ENCODE measurements at places on chromosomes 7 and 10. TPM values are rescaled to one million over a fixed set of nuclear protein-coding genes. Genes with fewer than 3 reads are reported as not detected.

ANKRD2 gene
- not detected for total RNA-seq

RBM28 gene
- 20.3 TPM for total RNA-seq

SH2D4B gene
- total RNA-seq = not detected

DNA sequence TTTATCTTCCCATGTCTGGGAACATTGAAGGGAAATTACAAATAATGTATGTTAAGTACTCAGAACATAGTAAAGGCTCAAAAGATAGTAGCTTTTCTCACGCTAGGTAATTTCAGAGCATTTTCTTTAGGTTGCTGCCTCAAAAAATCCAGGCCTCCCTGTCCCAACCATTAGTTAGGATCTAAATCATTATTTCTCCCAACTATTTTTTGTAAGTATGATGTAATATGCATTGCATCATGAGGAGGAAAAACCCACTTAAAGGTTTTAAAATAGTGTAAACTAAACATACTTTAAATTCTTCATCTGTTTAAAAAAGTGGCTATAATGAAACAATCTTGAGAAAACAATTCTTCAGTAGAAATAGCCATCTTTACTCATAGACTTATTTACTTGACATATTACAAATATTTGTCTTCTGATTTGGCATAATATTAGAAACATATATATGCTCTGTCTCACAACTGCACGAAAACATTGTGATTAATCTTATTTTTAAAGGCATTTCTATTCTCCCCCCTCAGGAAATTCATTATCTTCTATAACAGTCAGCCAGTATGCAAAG is 329.3 kb downstream of the ELMO1 start:
- DNase-seq = no peak

DNA sequence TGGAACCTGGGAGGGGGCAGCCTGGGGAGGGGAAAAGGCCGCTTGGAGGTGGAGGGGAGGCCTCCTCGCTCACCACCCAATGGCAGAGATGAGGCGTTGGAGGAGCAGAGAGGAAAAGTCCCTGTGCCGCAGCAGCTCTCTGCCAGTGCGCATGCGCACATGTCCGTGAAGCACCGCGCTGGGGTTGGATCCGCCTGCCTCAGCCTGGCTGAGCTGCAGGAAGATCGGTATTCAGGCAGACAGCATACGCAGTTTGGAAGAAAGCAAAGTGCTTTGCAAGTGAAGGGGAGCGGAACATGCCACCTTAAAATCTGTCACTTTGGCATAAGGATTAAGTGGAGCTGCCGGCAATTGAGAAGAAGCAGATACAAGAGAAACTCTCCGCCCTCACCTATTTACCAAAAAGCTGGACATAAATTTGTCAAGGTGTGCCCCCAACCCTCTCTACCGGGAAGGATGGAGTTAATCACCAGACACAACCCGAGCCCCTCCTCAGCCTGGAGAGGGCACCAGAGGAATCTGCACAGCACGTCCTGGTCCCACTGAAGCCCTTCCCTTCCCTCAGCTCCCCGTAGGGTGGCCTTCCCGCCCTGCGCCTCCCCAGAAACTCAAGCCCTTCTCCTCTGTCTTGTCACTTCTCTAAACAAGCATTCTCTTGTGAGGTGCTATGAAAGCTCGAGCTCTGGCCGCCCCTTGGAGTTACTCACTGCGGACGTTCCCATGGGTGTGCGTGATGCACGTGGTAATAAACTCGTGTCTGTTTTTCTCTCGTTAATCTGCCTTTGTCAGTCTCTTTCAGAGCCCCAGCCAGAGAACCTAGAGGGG is 32.2 kb upstream of the TMEM72 start:
- peak; percentile 91 for DNase-seq

DNA sequence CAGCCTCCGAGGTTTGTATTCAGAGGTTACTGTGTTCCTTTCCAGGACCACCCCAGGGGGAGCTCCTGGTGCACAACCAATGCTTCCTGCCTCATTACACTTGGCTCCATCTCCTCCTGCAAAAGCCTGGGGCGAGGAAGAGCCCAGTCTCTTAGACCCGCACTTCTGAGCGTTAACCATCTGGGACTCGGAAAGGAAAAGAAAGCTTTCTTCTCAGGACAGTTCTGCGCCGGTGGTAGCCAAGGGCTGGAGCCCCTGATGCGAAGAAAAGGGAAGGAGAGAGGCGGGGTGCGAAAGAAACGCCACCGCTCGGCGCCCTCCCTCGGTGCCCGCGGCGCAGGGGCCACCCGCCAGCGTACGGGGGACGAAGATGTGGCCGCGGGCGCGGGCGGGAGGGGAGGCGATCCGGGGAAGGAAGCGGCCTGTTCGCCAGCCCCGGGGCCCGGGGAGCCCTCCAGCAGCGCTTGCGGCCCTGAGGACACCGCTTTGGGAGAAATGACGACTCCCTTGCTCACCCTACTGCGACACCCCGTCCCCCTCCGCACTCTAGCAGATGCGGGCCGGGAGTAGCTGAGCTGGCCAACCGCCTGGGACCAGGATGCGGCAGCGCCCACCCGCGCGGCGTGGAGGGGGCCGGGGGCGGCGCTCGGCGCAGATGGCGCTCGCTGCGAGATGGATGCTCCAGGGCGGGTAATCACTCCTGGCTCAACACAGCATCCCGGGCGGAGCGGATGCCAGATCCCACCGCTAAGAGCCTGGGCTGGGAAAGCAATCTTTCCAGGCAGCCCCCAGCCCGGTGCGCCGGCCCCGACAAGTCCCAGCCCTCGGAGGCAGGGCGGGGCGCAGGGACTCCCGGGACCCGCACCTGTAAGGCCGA is 1.3 kb downstream of the NRCAM start:
- DNase-seq = no peak

GRCh38 chr10:48437546-48437945 is 131.1 kb downstream of the MAPK8 start:
- no peak for DNase-seq

GRCh38 chr10:118243907-118244306 is 98.2 kb downstream of the FAM204A start:
- DNase-seq = no peak

- no peak for DNase-seq
Observed at GRCh38 chr10:77240041-77240652, 397.5 kb downstream of the KCNMA1 start.

DNA sequence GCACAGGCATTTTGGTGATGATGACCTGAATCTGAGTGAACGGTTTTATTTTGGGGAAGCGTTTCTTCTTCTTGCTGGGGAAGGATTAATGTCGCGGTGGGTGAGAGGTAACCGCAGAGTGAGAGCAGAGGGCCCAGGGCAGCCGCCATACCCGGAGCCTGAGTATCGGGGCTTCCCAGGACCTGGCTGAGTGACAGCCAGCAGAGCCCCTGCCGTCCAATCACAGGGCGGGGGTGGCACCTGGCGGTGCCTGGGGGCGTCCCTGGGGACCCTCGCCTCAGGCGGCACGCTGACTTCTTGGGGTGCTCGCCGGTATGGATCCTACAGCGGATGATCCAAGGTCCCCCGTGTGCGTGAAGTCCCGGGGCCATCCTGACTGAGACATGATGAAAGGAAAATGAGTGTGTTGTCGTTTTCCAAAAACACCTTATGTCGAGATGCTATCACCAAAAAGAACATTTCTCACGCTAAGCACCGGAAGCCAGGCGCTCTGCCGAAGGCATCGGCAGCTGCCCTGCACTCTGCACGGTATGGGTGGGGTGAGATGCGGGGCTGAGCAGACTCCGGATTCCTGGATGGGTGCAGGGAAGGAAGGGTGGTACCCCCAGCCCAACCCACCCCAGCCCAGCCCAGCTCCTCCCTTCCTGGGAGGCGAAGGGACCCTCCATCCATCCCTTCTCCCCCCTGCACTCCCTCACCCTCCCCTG is 227.9 kb upstream of the SHH start:
- no peak for DNase-seq

DNA sequence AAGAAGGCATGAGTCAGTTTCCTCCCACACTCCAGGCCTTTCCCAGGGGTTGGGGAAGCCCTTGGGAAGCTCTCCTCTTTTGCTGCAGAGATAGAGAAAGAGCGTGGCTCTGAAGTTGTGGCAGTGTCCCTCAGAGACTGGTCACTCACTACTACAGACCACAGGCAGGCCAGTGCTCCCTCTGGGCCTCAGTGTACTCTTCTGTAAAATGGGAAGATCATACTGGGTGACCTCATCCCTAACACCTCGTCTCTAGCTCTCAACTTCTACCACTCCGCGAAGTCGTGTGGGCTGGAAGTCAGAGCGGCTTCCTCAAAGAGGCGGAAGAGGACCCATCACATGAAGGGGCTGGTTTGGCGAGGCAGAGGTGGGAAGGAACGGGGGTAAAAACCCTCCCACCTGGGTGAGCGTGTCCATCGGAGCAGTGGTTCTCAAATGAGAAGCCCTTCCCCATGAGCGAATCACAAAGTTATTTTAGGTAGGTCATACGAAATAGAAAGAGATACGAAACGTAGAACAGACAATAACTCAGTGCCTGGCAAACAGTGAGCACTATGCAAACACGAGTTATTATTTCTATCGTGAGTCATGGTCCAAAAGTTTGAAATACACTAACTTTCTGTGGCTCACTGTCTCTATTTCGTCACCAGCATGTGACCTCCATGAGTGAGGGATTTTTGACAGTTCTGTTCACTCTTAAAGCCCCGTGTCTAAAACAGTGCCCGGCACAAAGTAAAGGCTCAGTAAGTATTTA is 32.7 kb downstream of the PRKAG2 start:
- DNase-seq = no peak

DNA sequence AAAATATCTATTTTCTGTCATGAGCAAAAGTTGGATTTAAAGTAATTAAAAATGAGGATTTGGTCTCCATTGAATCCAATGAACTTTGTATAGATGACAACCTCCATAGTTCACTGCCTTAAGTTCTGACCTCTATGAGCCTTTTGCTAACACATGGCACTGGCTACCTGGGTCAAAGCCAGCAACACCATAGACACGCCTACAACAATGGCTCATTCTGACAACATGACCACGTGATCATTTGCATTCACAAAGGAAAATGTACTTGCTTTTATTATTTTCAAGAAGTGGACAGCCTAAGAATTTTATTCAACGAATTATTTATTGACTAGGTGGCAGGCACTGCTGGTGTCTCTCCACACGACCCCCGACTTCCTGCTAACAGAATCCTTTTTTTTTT is 90.6 kb downstream of the CARD11 start:
- DNase-seq = no peak

- DNase-seq = no peak
Observed at GRCh38 chr7:154423231-154423630, 371.0 kb downstream of the DPP6 start.

DNA sequence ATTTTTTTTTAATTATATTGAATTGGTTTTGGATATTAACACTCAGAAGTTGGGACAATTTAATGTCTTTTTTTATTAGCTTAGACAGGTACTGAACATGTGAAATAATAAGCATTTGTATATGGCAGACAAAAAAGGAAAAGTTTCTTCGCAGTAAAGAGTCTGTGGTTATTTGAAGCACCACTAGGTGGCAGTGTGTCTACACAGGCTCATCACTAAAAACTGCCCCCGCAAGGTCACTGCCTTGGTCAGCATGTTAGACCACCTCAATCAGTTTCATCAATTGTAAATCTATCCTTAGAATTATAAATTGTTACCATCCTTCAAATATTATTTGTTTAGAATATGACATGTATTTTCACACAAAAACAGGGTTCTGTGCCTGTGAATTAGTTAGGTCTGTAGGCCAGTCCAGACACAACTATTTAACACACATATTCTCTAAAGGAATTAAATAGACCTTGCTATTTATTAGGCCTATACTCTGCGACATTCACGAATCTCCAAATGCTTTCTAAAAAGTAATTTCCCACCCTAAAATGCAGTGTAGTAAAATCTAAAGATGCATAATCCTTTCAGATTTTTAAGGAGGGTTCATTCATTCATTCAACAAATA is 17.0 kb downstream of the PNLIPRP3 start:
- DNase-seq = no peak

GRCh38 chr7:2201686-2202360 is 30.9 kb downstream of the MAD1L1 start:
- peak; percentile 67 for DNase-seq

DNA sequence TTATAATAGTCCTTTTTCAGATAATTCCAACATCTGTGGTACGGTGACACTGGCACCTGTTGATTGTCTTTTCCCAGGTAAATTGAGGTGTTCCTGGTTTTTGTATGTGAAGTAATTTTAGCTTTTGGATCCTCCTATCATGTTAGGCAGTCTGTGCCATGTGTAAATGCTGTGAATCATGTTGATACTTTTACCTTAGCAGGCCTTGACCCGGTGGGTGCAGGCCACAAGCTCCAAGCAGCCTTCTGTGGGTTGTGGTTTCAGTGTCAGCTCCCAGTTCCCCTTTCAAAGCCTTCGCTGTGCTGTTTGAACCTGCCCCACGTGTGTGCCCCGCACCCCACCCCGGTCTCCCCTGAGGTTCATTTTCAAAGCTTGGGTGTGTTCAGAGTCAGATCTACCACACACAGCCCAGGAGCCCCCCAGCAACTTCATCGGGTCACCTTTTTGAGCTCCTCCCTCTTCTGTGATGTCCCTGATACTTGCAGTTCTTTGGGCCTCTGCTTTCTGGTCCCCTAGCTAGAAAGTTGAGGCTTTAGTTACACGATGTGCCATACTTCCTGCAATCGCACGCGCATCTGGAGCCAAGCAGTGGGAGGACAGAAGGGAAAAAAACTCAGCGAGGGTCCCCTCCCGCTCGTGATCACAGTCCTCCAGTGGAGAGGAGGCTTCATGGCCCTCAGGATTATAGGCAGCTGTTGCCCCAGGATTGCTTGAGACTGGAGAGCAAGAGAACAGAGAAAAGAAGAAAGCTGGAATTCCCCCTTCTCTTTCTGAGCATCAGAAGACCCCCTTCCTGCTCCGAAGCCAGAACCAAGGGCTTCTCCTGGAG is 8.7 kb upstream of the BHLHA15 start:
- no peak for DNase-seq

- DNase-seq = no peak
Observed at GRCh38 chr10:119364645-119365600, 157.6 kb downstream of the GRK5 start.

DNA sequence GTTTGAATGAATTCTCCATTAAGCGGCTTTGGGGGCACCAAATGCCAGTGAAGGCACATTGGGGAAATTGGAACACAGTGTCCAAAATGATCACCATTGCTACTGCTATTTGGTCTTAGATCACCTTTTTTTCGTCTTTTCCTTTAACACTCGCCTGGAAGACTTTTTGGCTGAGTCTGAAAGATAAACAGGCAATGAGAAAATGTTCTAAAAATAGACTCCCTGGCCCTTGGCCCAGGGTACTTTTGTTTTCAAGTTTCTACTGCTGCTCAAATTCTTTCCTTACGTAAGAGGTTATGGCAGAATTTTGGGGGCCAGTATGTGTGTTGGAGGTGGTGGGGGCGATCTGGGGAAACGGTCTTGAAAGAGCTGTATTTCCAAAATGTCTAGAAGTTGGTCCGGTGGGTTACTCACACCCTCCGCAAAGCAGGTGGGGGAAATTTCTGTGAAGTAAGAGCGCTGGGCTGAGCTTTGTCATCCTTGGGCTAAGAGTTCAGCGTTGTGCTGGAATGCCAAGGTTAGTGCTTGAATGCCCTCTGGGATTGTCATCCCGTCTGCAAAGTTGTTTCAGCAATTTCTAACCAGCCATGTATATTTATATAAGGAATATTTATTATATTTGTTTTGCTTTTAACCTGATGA is 1.3 kb upstream of the ITPRIP start:
- DNase-seq = peak; percentile 75
